Activated T-cell treated with anti-CD3 and anti-CD28 coated beads, Interleukin-2, amount 50 U/mL, for 72 hours (primary cell): ENCODE measurements at places on chromosomes 11 and 22. TPM values are rescaled to one million over a fixed set of nuclear protein-coding genes. Genes with fewer than 3 reads are reported as not detected.

GRCh38 chr11:46342239-46342638 lies 5.0 kb upstream of the DGKZ start:
- H3K36me3 ChIP-seq: peaks cover 1% of the 10 kb centered on the region
- H3K4me3 ChIP-seq: no peak overlapping the region

GRCh38 chr11:72446929-72447769 lies 12.8 kb upstream of the CLPB start:
- peaks cover 3% of the 10 kb centered on the region for H3K4me1 ChIP-seq
- H3K27me3 ChIP-seq: no peaks in the 10 kb centered on the region
- no peak for DNase-seq
- no peaks in the 10 kb centered on the region for H3K36me3 ChIP-seq

- H3K4me1 ChIP-seq: peaks cover 6% of the 10 kb centered on the region
- no peak for DNase-seq
- no peak overlapping the region for H3K4me3 ChIP-seq
Measured at GRCh38 chr22:44583061-44583760, 85.2 kb upstream of the RTL6 start.

The TUT1 gene
- total RNA-seq: 36.8 TPM
